Cerebellar cortex (tissue), 1 donor: ENCODE measurements at places on chromosomes 6 and 20.

DNA sequence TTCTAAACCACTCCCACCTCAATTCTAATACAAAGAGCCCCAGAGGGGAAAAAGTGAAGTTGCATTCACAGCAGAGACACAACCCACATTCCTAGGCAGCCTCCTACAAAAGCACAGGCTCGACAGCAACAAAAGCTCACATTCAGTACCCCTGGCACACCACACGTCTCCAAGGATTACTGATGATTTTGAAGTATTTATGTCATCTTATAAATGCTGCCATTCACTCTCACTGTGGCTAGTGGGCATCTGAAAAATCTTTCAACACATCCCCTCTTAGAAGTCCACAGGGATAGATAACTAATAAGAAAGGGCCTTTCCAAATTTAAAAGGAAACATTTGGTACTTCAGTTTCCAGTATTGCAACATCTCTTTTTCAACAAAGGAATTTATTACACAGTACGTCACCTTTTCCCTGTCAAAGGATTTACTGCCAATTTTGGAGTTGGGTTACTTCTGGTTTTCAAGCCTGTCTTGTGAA, 146.7 kb downstream of the TASP1 start:
- no peak for DNase-seq

DNA sequence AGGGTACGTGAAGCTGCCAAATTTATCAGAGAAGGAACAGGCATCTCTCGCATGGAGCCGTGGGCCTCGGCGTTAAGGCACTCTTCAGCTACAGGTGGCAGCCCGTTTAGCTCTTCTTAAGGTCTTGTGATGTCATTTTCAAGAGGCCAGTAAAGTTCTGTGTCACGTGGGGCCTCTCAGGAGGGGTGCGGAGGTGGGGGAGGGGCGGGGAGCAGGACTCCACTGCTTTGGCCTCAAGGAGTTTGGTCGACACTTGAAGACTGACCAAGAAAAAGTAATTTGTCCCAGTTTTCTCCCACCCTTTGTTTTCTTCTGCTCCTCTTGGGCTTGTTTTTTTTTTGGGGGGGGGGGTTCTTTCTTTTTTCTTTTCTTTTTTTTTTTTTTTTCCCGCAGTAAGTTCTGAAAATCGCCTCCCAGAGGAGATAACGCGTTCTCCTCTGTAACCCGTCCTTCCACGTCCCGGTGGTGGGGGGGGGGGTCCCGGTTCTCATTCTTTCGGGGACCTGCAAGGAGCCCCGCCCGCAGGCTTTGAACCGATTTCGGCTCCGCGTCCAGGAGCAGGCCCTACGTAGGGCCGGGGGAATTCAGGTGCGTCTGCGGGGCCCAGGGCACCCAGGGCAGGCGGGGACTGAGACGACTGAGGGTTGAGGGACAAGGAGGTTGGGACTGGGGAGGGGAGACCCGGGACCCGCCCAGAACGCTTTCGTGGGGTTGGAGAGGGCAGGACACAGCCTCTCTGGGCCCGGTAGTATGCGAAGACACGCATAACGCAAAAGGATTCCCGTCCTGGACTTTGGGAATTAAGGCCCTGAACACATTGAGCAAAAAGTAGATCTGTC, 26.0 kb downstream of the GPX6 start:
- peak; percentile 81 for DNase-seq

DNA sequence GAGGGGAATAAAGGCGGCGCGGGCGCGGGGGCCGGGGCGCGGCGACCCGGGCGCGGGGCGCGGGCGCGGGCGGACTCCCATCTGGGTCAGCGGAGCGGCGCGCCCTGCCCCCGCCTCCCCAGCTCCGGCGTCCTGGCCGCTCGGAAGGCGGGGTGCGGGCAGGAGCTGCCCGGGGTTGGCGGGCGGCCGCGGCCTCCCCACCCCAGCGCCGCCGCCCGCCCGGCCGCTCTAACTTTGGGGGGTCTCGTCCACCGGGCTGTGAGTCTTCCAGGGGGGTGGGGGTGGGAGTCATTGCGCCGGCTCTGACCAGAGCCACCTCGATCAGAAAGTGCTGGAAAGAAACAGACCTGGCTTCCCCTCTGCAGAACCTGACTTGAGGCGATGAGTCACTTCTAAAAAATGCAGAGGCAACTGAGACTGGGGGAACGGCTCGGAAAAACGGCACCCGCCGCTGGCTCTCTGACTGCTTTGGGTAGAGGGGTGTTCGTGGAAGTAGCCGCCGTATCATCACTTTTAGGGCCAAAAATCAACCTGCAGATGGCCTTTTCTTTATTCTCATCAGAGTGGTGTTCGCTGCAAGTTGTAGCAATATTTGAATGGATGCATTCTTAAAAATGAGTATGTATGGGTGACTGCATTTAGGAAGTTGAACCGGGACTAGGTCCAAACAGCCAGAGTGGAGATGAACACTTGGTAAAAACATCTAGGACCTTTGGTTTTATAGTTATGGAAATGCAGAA, 667 bp downstream of the CAP2 start:
- peak; percentile 61 for DNase-seq

DNA sequence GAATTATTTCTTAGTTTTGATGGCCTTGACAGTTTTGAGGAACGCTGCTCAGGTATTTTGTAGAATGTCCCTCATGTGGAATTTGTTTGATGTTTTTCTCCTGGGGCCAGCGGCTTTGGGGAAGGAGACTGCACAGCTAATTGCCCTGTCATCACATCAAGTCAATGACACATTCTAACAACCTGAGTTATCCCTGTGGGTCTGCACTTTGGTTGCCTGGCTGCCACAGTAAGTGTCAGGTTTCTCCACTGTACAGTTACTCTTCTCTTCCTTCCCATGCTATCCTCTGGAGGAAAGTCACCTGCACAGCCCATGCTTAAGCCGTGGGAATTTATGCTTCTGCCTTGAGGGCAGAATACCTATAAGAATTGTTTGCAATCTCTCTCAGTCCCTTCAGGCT, 1.4 kb upstream of the TREML4 start:
- no peak for DNase-seq
